Hippocampal formation (tissue), 2 donors: ENCODE measurements at places on chromosomes 2 and 18.

GRCh38 chr18:31876707-31877106 lies 66.2 kb downstream of the TRAPPC8 start:
- no peak for DNase-seq

DNA sequence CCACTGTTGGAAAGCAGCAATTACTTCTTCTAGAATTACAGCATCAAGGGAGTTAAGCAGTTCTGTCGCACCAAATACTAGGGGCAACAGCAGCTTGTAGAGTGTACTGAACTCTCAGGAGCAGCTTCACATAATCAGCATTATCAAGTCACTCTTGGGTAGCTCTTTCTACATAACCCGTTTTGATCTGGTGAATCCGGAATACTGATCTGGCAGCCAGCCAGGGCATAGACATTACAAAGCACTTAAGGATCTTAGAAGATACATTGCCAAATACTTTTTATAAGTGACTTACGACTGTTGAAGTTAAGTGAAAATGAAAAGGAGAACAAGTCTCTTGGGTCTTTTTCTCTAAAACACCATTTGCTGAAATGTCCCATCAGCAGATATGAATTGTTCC lies 73.2 kb upstream of the NETO1 start:
- DNase-seq = no peak

DNA sequence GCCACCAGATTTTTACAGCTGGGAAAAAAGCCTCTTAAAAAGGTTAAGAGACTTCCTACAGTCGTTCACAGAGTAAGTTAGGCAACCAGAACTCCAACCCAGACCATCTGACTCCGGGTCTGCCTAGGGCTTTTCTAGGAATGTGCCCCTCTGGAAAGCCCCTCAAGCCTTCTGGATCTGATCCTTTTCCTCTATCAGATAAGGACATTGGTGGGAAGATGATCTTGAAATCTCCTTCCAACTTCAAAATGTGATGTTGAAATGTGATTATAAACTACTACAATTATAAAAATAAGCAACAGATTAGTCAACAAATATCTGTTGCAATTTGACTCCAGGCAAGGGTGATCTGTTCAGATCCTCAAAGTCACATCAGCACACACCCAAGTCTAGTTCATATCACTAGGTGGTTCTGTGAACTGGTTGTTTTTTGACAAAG lies 270.4 kb downstream of the ARHGAP15 start:
- no peak for DNase-seq

DNA sequence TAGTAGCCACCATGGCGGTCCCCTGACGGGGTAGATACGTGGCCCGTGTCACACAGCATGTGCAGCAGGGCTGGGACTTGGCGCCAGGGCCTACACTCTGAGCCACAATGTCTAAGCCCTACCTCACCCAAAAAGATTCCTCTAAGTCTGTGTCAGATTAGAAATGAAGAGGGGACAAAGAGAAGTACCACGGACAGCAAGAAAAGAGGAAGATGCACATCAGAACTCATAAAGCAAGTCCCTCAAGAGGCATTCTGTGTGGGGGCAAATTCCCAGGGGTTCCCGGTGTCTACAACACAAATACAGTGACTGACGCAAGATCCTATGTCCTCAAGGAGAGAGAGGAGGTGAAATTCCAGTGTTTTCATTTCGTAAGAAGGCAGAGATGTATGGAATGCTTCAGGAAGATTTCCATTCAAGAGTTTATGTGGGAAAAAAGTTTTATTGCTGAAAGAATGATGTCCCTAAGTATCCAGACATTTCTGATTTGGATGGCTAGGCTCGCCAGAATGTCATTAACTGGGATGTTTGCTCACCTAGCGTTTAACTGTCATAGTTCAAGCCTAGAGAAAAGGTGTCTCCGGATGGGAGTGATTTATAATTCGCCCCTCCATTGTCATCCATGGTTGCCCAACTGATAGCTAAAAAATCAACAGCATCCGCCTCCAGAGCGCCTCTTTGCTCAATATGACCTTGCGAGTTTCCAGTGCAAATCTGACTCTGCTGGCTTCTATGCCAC lies 75.6 kb upstream of the CHMP1B start:
- DNase-seq = no peak

DNA sequence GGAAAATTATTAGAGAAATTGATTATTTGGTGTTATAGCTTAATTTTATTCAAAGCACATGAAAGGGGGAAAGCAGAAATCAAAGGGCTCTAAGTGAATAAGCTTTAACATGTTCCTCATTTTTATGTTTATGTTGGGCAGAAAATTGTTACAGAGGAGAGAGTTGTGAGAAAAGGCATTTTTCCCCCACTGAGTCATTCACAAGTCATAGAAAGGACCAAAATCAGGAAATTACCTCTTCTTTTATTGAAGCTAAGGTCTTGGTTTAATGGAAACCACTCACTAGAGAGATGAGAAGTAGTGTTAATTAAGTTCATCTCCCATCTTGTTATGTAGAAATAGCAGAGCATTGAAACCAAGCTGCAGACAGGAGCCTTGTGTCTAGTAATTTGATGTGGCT lies 175.3 kb upstream of the THUMPD2 start:
- no peak for DNase-seq

DNA sequence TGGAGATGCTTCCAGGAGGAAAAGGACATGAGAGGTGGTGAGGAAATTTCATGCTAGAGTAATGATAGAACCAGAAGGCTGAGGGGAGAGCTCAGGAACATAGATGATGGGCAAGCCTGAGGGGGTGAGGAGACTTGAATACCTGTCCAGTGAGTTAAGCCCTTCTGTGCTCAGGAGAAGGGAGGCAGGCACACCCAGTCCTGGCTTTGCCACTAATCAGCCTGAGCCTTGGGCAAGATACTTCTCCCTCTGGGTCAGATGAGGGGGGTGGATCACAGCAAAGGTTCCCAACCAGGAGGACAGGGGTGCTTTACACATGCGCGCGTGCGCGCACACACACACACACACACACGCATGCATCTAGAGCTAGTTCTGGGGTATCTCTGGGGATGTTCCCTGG lies 151.6 kb upstream of the MSH6 start:
- no peak for DNase-seq

DNA sequence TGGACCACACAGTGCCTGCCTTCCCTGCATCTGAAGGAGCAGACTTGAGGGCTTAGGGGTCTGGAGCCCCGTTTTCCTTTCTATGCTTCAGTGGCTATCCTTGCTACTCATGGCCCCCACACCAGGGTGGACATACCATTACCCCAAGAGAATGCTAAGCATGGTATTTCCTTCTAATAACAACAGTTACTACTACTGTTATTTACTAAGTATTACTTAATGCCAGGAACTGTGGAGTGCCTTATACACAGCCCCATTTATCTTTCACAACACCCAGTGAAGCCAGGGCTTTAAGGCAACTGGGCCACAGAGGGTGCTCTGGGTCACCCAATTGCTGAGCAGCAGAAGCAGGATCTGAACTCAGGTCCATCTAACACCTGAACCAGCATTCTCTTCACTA lies 5.8 kb upstream of the PAX8 start:
- DNase-seq = no peak

- DNase-seq = no peak
Observed at GRCh38 chr18:6476880-6477279, 62.2 kb upstream of the L3MBTL4 start.

DNA sequence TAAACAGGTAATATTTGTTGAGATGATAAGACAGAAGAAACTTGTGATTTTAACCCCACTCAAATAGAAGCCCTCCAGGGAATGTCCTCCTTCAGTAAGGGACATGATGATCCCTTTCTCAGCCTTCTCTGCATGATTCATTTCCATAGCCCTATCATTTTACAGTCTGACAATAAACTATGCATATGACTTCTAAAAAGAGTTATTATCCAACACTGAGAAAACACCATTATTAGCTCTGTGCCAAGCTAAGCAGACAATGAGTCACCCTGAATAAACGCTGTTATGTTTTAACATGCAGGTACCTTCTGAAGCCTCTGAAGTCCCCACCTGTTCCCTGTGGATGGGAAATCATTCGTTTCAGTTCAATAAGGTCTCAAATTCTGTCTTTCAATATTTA lies 54.7 kb downstream of the DTNB start:
- no peak for DNase-seq
